ENCODE measurements at places on chromosomes 2 and 18.

GRCh38 chr2:184314829-184315228 lies 283.5 kb upstream of the ZNF804A start:
- no peak for DNase-seq

GRCh38 chr2:96538487-96539214 lies 2.1 kb downstream of the ARID5A start:
- peak; percentile 95 for DNase-seq

- DNase-seq, result no peak
Measured at GRCh38 chr2:187519419-187520120, 34.7 kb downstream of the TFPI start.

DNA sequence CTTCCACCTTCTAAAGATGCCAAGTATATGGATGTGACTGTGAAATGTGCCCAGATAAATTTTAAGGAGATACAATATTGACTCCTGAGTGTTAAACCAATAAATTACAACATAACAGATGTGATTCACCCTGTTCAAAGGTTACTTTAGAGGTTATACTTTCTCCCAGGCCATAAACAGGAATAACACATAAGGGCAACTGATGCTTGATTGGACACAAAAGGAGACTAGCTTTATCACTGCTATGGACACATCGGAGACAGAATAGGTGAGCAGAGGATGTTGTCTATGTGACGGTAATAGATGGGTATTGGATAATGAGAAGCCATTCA lies 31.9 kb upstream of the SLC25A52 start:
- DNase-seq, result no peak

DNA sequence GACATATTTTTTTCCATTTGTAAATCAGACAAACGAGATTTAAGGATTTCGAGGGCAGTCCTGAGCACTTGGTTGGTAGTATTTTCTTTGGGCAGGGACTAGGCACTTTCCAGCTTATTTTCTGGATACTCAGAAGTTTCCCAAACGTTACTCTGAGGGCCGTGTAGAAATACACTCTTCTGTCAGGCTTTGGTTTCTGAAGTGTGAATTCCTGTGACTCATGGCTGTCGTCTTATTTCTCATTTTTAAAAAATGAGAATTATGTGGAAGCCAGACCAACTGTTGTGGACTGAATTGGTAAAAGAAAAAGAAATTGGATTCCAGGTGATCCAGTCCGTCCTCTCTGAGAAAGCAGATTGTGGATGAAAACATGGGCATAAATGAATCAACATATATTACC lies 658.6 kb upstream of the FANCL start:
- no peak for DNase-seq

- no peak for DNase-seq
Measured at GRCh38 chr2:165470361-165470760, 863 bp downstream of the CSRNP3 start.

DNA sequence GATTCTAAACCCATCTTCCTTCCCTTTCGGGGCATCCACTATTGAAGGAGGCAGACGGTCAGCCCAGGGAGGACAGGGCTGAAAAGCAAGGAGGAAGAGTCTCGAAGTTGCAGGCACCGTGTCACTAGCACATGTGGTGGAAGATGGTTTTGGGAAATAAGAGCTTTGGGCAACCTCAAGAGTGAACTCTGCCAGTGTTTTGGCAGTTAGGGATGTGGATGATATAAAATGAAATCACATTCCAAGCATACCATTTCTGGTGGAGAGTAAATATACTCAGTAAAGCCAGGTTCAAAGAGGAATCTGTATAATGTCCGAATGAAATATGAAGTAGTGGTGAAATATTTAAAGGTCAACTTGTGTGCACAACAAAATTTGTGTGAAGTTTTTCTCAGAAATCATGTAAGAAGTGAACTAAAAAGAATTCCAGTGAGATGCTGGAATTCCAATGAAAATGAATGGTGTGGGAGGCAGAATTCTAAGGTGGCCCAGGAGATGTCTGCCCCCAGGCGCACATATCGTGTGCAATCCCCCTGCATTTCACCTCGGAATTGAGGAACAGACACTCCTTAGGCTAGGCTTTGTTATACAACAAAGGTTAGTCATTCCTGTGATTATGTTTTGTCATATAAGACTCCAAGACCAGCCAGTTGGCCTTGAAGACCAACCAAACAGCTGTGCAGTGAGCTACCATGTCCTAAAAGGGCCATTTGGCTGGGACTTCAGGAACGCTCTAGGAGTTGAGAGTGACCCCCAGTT lies 147.1 kb downstream of the SH3BP4 start:
- DNase-seq, result no peak

GRCh38 chr18:9047715-9048114 lies 54.8 kb upstream of the NDUFV2 start:
- no peak for DNase-seq

DNA sequence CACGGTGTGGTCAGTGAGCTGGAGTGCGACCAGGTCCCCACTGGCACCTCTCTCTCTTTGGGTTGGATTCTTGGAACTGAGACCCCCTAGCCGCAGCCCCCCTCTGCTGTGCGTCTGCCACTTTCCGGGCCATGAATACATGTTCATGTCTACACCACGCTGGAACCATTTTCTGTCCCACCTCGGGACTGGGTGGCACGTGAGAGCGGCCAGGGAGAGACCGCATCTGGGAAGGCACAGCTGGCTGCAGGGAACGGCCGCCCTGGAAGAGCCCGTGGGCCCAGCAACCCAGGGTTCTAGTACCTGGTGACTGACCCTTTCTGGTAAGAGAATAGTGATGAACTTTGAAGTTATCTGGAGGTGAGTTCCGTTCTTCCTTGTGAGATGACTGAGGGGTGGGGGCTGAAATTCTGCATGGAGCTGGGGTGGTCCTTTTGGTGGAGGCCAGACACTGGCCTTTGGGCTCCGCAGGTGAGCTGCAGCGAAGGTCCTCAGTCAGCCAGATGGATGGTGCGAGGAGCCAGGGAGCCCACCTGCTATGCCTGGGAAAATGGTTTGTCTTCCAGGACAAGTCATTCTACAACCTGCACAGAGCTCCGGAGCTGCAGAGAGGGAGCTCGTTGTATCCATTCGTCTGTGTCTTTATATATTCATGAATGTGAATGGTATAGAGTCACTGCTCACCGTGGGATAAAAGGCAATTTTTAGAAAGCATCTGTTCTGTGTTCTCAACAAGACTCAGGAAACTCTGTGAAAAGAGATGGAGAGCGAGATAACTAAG lies 223.5 kb downstream of the NDUFA10 start:
- no peak for DNase-seq

DNA sequence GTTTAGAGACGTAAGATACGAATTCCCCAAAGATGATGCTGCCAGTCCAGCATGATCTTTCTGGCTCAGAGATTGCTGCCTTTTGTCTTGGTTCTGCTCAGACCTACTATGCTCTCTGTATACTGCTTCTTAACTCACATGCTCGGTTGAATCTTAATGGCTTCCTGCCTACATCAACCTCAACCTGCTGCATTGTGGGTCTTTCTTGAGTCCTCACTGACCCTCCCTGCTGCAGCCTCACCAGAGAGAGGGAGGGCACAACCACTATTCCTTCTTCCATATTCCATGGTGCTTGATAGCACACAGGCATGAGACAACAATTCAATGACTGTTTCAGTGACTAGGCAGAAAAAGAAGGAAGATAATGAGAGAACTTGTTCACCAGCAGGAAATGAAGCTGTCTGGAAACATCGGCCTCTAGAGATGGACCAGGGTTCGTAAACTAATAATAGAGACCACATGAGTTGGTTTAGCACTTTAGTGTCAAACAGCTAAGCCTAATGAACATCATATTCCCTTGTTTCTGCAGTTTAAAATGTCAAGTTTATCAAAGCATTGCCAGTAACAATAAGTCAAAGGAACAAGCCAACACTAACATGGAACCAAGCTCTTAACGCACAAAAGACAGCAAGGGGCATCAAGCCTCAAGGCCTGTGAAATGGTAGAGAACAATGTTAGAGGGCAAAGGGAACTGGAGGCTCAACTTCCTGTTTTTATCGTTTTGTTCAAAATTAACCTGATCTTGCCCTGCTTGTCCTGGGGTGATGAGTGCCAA lies 333.9 kb downstream of the PDE11A start:
- no peak for DNase-seq

DNA sequence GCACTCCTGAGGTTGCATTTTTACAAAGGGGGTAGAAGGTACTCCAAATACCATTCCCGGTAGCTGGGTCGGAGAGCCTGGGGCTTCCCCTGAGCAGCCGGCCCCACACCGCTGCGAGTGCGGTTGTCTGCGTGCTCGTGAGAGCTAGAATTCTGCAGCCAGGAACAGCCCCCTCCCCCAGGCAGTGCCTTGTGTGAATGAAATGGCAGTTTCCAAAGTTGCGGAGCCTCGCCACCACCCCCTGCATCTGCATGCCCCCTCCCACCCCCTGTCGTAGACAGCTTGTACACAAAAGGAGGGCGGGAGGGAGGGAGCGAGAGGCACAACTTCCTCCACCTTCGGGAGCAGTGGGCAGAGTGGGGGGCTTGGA lies 1.1 kb downstream of the MYCN start:
- DNase-seq, result no peak

GRCh38 chr2:134372611-134373131 lies 118.8 kb downstream of the MGAT5 start:
- no peak for DNase-seq

DNA sequence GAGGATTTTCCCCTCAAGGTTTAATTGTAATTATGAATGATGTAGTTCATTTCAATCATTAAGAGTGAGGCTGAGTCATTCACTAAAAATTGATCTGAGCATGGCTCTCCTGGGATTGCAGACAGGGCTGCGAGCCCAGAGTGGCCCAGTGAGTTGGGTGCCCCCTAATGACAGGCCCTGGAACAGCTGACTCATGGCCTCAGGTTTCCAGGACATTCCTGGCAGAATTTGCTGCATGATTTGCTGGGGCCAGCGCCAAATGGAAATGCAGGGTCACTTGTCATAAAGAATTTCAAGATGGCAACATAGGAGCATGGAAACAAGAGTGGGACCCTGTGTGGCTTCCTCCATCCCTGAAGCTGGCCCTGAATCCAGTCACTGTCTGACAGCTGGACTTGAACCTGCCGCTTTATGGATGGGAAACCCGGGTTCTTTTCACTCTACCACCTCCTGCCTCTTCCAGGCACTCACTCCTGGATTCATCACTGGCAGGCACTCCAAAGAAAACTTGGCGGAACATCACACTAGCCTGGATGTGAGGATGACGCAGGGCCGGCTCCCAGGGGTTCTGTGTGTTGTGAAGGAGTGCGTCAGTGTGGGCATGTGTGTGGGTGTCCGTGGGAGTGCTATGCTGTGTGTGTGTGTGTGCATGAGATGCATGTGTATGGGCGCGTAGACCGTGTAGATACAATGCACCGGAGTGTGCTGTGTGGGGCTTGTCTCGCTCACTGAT lies 15.2 kb downstream of the OTOF start:
- no peak for DNase-seq

DNA sequence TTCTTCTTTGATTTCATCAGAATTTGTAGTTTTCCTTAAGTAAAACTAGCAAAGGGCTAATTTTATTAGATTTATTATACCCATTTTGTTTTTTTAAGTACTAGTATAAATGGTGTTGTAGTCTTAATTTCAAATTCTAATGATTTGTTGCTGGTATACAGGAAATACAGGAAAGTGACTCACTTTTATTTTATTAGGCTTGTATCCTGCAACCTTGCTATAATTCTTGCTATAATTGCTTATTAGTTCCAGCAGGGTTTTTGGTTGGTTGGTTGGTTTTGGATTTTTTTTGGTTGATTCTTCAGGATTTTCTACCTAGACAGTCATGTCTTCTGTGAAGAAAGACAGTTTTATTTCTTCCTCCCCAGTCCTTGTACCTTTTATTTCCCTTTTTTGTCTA lies 110.6 kb upstream of the IL1R2 start:
- no peak for DNase-seq

DNA sequence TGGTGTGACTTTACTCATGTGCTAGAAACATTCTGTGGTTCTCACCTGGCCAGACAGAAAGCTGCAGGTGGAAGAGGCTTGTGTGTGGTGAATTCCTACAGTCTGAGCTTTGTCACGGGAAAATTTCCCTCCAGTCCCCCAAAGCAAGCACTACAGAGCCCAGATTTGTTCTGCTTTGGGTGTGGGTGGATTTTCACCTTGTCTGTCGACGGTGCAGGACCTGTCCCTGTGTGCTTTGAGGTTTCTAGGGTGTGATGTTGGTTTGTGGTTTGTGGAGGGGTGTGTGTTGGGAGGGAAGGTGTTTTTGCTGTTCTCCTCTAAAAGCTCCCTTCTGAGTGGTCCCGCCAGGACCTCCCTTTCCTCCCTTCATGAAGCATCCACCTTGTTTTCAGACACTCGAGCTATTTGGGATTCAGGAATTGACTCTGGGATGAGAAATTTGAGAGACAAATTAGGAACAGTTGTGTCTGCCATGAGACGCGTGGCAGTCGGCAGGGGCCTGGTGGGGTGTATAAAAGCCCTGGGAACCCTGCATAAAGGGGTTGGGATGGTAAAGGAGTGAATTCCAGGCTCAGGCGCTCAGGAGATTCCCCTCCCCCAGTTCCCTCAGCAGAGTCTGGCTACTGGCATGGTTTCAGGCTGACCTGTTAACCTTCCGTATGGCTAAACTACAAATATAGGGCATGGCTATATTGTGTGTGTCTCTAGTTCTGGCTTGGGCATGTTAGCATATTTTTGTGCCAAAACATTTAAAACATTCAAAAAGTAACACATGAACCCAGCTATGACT lies 65.5 kb downstream of the DGKD start:
- DNase-seq, result no peak

DNA sequence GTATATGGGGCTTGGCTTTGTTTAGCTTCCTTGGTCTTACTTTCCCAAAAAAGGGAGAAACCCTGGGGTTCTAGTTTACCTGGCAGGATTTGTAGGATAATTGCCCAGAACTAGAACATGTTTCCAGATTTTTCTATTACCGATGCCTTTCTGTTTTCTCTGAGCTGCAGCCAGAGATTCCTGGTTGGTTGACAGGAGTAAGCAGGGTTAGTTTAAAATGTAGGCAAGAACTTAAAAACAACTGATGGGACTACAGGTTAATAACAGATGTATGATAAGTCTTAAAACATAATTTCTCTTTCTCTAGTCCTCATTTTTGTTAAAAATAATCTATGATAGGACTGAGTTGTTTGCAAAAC lies 38.9 kb upstream of the GMCL1 start:
- DNase-seq, result no peak

DNA sequence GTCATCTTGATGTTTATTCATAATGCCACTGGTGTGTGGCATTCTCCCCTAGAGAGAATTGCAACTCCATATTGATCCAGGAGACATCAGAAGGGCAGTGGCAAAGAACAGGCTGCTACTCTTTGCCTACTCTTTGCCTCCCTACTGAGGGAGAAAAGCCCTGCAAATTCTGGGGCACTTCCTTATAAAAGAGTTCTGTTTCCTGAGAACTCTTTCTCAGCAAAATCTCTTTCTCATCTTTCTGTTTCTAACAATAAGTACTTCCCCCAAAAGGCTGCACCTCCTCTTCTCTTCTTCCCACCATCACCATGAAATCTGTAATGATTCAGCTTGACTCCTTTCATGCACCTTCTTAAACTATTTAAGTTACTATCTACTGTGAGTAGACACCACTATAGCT lies 270.3 kb downstream of the MREG start:
- DNase-seq, result no peak

GRCh38 chr2:189951791-189952535 lies 110.6 kb downstream of the MSTN start:
- no peak for DNase-seq

Data from activated naive CD4-positive, alpha-beta T cell (primary cell).